ENCODE measurements at places on chromosomes 1 and 21.

GRCh38 chr1:165884009-165884689 is 56.7 kb downstream of the UCK2 start:
- DNase-seq = no peak

DNA sequence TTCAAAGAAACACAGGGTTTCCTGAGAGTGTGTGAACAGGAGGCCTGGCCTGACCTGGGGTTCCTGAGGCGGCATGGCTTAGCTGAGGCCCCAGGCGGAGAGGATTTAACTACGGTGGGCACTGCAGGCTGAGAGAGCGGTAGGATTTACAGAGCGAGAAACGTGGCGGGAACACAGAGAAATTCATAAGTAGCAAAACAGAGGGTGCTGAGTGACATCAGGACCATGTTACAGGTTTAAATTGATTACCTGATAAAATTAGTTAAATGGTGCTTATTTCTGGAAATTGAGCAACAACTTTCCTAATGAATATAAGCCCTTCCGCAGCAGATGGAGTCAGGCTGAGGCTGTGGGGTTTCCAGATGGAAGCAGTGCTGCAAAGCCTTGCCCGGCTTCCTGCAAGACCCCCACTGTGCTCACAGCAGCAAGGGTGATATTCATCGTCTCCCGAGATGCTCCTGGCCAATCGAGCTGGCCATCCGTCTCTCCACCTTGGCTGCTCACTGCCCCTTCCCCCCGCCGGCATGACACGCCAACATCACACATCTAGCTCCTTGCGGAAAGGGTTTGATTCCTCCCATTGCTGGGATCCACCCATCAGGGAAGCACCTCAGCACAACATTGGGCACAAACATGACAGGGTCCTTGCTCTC is 69.4 kb upstream of the MORC3 start:
- peak; percentile 48 for DNase-seq

GRCh38 chr1:226821719-226822085 is 48.7 kb upstream of the PSEN2 start:
- DNase-seq = no peak

DNA sequence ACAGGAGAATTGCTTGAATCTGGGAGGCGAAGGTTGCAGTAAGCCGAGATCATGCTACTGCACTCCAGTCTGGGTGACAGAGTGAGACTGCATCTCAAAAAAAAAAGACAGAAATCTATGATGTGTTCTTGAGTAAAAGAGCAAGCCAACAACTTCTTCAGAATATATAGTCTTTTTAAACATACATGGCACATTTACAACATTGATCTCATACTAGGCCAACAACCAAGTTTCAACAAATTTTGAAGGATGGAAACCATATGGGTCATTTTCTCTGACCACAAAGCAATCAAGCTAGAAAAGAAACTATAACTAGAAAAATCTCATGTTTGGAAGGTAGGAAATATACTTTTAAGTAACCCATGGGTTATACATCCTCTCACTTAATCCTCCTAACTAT is 38.3 kb downstream of the PAFAH2 start:
- no peak for DNase-seq

- no peak for DNase-seq
Observed at GRCh38 chr1:71086331-71086730, 5.5 kb upstream of the ZRANB2 start.

- no peak for DNase-seq
Observed at GRCh38 chr21:42105476-42106315, 34.6 kb downstream of the UMODL1 start.

- no peak for DNase-seq
Observed at GRCh38 chr1:21736876-21737275, 46.1 kb downstream of the USP48 start.

- no peak for DNase-seq
Observed at GRCh38 chr1:95115708-95116137, 1.4 kb upstream of the TLCD4 start.

DNA sequence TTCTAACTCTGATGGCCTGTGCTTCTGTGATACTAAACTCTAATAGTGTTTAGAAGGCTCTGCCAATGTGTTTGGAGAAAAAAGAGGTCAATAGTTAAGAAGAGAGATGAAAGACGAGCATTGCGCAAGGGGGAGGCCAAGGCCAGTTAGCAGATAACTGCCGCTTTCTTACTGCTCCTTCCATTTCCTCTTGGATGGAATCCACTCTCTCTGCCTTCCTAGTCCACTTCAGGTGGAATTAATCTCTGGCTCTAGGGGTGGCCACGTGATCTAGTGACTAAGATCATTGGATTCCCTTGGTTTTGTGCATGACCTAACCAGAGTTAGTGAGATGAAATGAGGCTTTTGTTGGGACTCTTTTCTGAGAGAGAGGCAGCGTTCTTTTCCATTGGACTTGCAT is 148.3 kb downstream of the ACTL8 start:
- DNase-seq = no peak

- DNase-seq = no peak
Observed at GRCh38 chr21:24127651-24128050, 1479.6 kb downstream of the MRPL39 start.

DNA sequence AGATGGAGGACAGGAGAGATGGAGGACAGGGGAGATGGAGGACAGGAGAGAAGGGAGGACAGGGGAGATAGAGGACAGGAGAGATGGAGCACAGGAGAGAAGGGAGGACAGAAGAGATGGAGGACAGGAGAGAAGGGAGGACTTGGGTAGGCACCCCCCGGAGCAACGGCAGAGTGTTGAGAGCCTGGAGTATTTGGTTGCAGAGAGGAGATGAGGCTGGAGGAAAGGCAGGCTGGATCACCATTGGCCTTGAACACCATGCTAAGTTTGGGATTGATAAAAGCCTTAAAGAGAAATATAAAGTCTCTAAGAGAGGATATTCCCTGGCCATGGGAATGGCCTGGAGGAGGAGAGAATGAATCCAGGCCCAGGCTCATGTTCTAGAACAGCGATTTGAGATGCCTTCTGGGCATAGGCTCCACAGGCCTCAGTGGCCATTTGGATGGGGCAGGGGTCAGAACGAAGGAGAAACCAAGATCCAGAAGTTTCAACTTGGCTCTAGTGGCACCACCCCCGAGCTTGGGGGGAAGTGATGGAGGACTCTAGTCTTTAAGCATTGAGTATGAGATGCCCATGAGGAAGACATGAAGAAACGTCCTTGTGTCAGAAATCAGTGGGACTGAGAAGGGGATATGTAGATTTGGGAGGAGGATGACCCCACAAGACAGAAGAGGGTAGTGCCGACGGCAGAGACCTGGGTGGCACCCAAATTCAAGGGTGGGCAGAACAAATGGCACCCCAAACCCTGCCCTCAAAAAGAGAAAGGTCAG is 47.9 kb upstream of the EDN2 start:
- no peak for DNase-seq

GRCh38 chr1:84510668-84511067 is 4.3 kb upstream of the GNG5 start:
- DNase-seq = no peak

DNA sequence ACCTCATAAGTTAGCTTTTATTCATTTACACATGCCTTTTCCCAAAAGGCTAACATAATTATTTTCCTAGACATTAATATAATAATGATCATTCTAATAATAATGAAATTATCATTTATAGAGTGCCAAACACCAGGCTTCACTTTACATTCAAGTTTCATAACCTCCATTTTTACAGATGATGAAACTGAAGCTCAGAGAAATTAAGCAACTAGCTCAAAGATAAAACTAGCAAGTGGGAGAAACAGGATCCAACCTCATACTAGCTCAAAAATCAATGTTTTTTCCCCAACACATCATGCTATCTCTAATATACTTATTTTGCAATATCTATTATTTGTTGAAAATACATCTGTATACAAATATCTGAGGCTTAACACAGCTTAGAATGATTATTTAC is 14.0 kb downstream of the LPGAT1 start:
- no peak for DNase-seq

GRCh38 chr1:6971048-6971447 is 185.8 kb downstream of the CAMTA1 start:
- DNase-seq = no peak

GRCh38 chr1:146001709-146002108 is 5.3 kb upstream of the TXNIP start:
- no peak for DNase-seq

GRCh38 chr1:229884765-229885164 is 182.3 kb upstream of the GALNT2 start:
- DNase-seq = no peak

DNA sequence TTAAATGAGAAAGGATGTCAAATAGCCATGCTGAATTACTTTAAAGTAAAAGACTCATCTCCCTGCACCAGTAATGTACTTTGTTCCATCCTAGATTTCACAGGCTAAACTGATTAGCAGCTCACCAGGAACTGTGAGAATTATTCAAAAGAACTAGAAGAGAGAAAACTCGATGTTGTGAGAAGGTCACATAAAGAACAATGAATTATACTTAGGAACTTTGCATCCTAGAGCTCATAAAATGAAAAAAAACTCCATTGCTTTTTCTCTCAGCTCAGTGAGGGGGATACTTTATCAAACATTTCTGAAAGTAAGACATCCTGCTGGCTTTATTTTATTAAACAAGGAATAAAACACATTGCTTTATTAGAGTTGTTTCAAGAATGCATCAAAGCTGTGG is 278.5 kb downstream of the MRPL39 start:
- no peak for DNase-seq

DNA sequence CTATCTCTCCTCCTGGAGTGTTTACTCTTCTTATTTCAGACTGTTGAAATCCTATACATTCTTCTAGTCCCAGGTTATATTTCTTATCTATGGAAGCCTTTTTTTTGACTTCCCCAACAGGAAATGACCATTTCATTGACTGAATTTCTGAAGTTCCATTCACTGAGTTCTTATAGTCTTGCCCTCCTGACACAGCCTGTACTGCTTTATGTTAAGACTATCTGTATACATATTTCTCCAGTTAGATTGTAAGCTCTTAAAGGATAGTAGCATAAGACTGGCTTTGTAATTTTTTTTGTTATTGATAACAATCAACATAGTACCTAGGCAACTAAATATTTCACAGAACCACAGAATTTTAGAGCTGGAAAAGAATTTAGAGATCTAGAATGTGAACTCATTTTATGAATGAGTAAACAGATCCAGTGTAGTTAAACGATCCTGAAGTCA is 14.9 kb upstream of the MACF1 start:
- DNase-seq = no peak

- no peak for DNase-seq
Observed at GRCh38 chr21:46624050-46624449, 11.4 kb upstream of the PRMT2 start.

- no peak for DNase-seq
Observed at GRCh38 chr1:53627031-53627430, 111.9 kb downstream of the GLIS1 start.

- no peak for DNase-seq
Observed at GRCh38 chr1:207027206-207027777, 5.3 kb downstream of the C1orf116 start.

DNA sequence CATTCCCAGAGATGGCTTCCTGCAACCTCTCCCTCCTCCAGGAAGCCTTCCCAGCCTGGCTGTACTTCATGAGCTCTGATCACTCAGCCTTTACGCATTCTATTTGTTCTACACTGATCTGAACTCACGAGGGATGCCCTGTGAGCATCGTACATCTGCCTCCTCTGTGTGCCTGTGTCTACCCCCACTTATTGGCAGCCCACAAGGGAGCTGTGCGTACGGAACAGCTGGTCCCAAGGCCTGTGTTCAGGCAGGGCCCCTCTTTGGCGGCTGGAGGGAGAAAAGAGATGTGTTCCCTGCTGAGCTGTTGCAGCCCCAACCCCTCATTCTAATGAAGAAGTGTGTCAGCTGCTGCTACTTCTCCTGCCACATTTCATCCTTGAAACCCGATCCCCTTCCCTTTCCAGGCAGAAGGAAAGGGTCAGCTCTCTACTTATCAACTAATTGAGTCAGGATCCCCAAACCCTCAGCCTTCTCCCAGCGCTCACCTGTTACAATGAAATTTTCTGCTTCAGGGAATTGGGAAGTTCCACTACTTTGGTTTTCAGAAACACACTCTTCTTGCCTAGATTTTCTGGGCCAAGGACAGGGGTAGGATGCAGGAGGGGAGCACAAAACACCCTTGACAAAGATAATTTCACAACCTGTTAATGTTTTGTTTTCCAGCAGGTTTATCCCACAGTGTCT is 3.2 kb downstream of the INKA2 start:
- DNase-seq = peak; percentile 52

- DNase-seq = peak; percentile 28
Observed at GRCh38 chr1:174982971-174983689, 16.6 kb upstream of the CACYBP start.

GRCh38 chr1:66570196-66570595 is 36.2 kb downstream of the SGIP1 start:
- DNase-seq = no peak

DNA sequence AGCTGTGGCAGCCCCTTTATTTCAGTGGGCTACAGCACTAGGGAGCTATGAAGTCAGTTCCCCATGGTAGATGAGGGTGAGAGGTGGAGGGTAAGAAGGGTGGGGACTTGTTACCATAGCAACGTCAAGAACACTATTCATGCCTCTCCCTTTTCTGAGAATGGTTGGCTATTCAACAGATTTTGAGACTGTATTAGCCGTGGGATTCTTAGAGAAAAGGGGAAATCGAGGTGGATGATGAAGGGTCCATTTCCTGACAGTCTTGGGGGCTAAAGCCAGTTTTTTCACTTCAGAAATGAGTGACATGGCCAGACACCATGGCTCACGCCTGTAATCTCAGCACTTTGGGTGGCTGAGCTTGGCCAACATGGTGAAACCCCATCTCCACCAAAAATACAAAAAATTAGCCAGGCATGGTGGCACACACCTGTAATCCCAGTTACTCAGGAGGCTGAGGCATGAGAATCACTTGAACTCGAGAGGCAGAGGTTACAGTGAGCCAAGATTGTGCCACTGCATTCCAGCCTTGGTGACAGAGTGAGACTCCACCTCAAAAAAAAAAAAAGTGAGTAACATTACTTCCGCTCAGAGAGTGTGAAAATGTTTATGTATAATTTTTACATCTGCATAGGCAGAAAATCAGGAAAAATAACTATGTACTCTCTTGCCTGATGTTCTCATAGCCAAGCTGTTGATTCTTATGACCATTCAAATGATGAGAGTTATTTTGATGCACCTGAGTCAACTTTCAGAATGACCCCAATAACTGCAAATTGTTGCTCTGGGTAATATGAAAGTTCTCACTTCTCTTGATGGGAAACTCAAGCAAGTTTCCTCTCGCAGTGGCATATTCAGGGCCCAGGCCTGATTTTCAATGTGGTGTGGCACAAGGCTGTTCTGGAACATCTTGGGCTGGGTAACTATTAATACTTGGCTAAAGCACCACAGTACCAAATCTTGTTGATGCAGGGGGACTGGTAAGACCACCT is 23.2 kb upstream of the RGSL1 start:
- DNase-seq = no peak

- no peak for DNase-seq
Observed at GRCh38 chr1:62218604-62219003, 24.0 kb downstream of the L1TD1 start.

GRCh38 chr1:231990388-231990787 is 363.8 kb downstream of the DISC1 start:
- no peak for DNase-seq

DNA sequence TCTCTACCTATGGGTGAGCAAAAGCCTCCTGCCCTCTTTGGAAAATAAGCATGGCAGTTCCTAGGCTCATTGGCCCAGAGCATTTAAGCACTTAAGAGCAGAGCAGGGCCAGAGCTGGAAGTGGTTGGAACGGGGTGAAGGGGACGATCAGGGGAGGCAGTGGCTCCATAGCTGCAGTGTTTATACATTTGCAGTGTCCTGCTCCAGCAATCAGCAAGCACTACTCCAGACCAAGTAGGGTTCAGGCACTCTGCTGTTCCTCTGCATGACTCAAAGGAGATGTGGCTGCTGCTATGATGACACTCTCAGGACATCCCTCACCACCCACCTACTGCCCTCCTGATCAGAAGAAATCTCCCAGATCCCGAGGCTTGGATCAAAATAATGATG is 55.0 kb downstream of the TRABD2B start:
- no peak for DNase-seq

GRCh38 chr1:25724966-25725365 is 75.0 kb upstream of the SELENON start:
- DNase-seq = no peak

All from retina (tissue), 1 donor.